ENCODE measurements at places on chromosomes 2 and 18. TPM values are rescaled to one million over a fixed set of nuclear protein-coding genes. Genes with fewer than 3 reads are reported as not detected.
A peak's percentile ranks its signal among the peaks of the same experiment; 100 is the strongest.

GRCh38 chr2:69452687-69453086, 15.5 kb upstream of the NFU1 start:
- no peaks in the 10 kb centered on the region for H3K36me3 ChIP-seq
- no peak for DNase-seq
- no peak overlapping the region for H3K4me3 ChIP-seq
- H3K4me1 ChIP-seq, result no peaks in the 10 kb centered on the region

DNA sequence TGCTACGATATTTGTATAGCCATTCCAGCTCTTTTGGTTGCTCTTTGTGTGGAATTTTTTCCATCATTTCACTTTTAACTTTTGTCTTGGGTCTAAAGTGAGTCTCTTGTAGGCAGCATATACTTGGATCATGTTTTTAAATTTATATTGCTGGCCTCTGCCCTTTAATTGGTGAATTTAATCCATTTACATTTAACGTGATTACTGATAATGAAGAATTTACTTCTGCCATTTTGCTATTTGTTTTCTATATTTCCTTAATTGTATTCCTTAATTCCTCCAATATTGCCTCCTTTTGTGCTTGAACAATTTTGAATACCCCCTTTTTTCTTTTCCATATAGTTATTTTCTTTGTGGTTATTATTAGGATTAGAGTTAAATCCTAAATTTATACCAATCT, 21.0 kb upstream of the ADNP2 start:
- no peak overlapping the region for H3K27ac ChIP-seq
- no peak overlapping the region for H3K4me3 ChIP-seq
- H3K4me1 ChIP-seq, result no peaks in the 10 kb centered on the region
- no peak for DNase-seq
- H3K27me3 ChIP-seq, result no peaks in the 10 kb centered on the region

GRCh38 chr2:7838669-7839068, 843.2 kb upstream of the ID2 start:
- H3K36me3 ChIP-seq, result no peaks in the 10 kb centered on the region
- no peak overlapping the region for H3K4me3 ChIP-seq
- no peak overlapping the region for H3K27ac ChIP-seq
- no peaks in the 10 kb centered on the region for H3K27me3 ChIP-seq

GRCh38 chr2:124478761-124479160, 453.7 kb downstream of the CNTNAP5 start:
- no peak overlapping the region for H3K27ac ChIP-seq
- peaks cover 6% of the 10 kb centered on the region for H3K4me1 ChIP-seq
- no peaks in the 10 kb centered on the region for H3K27me3 ChIP-seq
- no peak for DNase-seq

DNA sequence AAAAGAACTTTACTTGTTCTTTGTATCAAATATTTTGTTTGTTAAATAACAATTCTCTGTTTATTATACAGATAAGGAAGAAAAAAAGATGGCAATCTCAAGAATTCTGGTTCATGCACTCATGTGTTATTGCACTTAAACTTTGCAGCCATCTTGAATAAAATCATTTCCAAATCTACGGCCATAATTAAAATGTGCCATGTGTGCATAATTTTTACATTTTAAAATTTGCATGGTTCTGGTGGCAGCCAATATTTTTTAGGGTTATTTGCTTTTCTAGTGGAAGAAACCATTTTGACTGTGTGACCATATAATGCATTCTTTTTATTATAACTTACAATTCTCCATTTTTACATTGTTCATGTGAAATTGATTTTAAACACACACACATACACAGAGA, 1518.1 kb upstream of the ZEB2 start:
- H3K36me3 ChIP-seq, result no peaks in the 10 kb centered on the region
- H3K4me3 ChIP-seq, result no peak overlapping the region
- H3K4me1 ChIP-seq, result no peaks in the 10 kb centered on the region
- DNase-seq, result no peak

- no peak overlapping the region for H3K27ac ChIP-seq
- DNase-seq, result no peak
- no peaks in the 10 kb centered on the region for H3K27me3 ChIP-seq
- H3K4me1 ChIP-seq, result no peaks in the 10 kb centered on the region
- no peaks in the 10 kb centered on the region for H3K36me3 ChIP-seq
Observed at GRCh38 chr2:127044977-127045661, 61.8 kb downstream of the BIN1 start.

DNA sequence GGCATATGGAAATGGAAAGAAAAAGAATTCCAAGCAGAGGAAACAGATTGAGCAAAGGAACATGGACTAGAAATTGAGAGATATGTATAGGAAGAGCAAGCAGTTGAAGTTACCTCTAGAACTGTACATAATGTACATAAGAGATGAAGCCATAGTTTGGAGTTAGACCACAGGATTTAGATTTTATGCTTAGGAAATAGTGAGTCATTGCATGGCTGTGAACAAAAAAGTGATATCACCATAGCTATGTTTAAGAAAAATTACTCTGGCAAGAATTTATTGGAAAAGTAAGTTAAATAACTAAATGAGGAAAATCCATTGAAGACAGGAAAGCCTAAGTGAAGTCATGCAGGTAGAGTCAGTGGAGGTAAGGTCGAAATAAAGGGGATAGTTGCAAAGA, 99.4 kb upstream of the GALNT5 start:
- DNase-seq, result no peak
- H3K27ac ChIP-seq, result no peak overlapping the region
- no peak overlapping the region for H3K4me3 ChIP-seq
- no peaks in the 10 kb centered on the region for H3K36me3 ChIP-seq
- H3K27me3 ChIP-seq, result no peaks in the 10 kb centered on the region

DNA sequence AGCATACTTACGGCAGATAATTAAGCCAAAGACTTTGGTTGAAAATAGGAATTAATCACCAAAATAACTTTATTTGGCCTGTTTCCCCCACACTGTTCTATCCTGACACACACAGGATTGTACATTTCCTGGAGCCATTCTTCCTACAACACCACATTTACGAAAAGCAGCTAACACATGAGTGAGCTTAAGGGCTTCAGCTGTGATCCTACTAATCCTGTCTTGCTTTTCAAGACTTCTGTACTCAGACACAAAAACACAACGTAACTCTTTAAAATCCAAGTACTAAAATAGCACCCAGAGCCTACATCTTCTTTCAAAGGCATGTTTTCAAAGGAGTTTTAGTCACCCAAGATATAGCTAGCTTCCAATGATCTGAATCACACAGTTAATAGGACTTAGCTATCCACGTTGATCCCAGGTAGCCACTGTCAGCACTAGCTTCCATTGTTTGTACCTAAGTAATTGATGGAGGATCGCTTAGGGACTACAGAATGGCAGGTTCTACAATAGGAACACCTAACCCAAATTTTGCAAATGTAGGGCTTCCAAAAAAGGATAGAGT, 42.8 kb upstream of the TTC39C start:
- DNase-seq, result no peak
- H3K27me3 ChIP-seq, result no peaks in the 10 kb centered on the region
- no peak overlapping the region for H3K27ac ChIP-seq
- H3K4me3 ChIP-seq, result no peak overlapping the region

GRCh38 chr18:25189391-25190185, 162.4 kb downstream of the ZNF521 start:
- DNase-seq, result no peak
- H3K27me3 ChIP-seq, result peaks cover 14% of the 10 kb centered on the region
- H3K36me3 ChIP-seq, result no peaks in the 10 kb centered on the region
- H3K4me3 ChIP-seq, result no peak overlapping the region

DNA sequence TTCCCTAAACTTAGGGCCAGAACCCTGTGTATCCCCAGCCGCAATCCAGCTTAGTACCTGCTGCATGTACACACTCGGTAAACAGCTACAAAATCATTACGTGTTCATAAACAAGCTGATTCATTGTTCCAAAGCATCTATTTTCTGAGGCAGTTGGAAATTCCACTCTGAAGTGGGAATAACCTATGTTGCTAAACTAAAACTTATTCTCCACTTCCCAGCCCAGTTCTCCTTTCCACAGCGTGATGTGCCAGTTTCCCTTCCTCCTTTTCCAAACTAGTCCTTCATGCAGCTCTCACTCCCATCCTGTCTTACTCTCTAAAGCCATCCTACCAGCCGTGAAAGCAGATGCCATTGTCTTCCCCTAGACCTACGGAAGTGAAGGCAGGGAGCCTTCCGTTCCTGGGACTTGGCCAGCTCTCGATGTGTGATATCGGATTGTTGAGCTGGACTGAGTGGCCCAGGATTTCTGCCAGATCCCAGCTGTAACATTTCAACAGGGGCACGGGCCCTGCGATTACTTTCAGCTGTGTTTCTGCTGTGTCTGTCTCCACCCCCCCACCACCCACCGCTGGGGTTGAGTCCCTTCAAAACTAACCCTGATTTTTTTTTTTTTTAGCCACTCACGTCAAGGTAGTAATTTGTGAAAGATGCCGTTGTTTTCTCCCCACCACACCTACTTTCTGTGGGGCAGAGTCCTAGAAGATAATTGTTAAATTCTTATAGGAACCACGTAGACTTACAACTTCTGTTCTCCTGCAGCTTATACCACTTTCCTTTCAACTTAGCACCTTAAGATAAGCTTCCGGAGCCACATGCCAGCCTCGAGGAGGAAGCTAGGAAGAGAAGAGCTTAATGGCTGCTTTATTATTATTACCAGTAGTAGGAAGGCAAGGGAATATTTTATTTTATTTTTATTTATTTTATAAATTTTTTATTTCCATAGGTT, 100.9 kb downstream of the CRIM1 start:
- H3K36me3 ChIP-seq, result no peaks in the 10 kb centered on the region
- peak; percentile 98 for DNase-seq
- peak overlapping the region; percentile 26 for H3K4me3 ChIP-seq
- peak overlapping the region; percentile 74 for H3K27ac ChIP-seq
- peaks cover 96% of the 10 kb centered on the region for H3K4me1 ChIP-seq
- no peaks in the 10 kb centered on the region for H3K27me3 ChIP-seq

DNA sequence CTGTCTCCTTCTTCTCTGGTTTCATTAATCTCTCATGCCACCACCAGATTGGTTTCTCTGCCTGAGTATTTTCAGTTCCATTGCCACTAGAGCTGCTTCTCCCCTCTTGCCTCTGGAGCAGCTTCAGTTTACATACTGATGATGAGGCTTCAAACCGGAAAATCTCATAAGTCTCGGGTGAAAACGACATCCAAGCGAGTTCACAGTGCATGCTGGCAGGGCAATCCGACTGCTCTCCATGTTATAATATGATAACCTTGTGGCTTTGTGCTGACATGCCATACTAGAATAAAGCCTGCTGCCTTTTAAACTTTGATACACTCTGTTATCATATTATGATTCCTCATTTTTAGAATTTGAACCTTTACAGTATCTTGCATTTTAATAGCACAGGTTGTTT, 153.5 kb downstream of the PRPF40A start:
- peaks cover 13% of the 10 kb centered on the region for H3K4me1 ChIP-seq
- H3K27ac ChIP-seq, result no peak overlapping the region
- no peaks in the 10 kb centered on the region for H3K27me3 ChIP-seq
- H3K4me3 ChIP-seq, result no peak overlapping the region
- H3K36me3 ChIP-seq, result no peaks in the 10 kb centered on the region

- peaks cover 6% of the 10 kb centered on the region for H3K36me3 ChIP-seq
- H3K27ac ChIP-seq, result no peak overlapping the region
- DNase-seq, result no peak
Observed at GRCh38 chr2:179939259-179939658, 67.8 kb downstream of the CWC22 start.

DNA sequence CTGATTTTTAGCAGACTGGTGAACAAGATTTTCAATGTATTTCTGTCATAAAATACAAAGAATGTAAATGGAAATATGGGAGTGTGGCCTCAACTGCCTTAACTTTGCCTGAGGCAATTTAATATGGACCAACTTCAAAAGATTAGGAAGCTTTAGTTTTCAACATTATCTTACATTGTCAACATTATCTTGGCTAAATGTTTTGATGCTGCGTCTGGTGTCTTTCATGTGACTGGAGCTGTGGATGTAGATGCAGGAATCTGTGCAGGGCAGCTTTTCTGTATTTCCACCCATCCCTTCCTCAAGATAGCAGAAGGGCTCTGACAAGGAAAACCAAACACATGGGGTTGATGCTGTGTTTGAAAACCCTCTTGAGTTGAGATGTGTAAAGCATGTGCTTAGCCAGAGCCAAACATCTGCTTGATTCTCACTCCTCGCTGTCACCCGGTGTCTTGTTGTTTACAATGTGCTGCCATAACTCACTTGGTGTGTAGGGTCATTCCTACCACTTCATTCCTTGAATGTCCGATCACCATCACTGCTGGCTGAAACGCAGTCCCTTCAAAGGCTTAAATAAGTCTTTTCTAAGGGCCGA, 33.0 kb downstream of the COPS8 start:
- no peak overlapping the region for H3K27ac ChIP-seq
- no peaks in the 10 kb centered on the region for H3K4me1 ChIP-seq
- no peak for DNase-seq
- H3K27me3 ChIP-seq, result peaks cover 26% of the 10 kb centered on the region
- H3K36me3 ChIP-seq, result no peaks in the 10 kb centered on the region
- H3K4me3 ChIP-seq, result no peak overlapping the region

- DNase-seq, result no peak
- H3K4me1 ChIP-seq, result peaks cover 26% of the 10 kb centered on the region
- H3K36me3 ChIP-seq, result peaks cover 14% of the 10 kb centered on the region
- H3K4me3 ChIP-seq, result no peak overlapping the region
- H3K27ac ChIP-seq, result no peak overlapping the region
- no peaks in the 10 kb centered on the region for H3K27me3 ChIP-seq
Observed at GRCh38 chr2:74375838-74376237, 4.3 kb downstream of the DCTN1 start.

GRCh38 chr18:47248604-47249313, 2.7 kb downstream of the SKOR2 start:
- DNase-seq, result no peak
- no peak overlapping the region for H3K27ac ChIP-seq
- H3K4me3 ChIP-seq, result no peak overlapping the region
- H3K4me1 ChIP-seq, result no peaks in the 10 kb centered on the region
- peaks cover 99% of the 10 kb centered on the region for H3K27me3 ChIP-seq
- no peaks in the 10 kb centered on the region for H3K36me3 ChIP-seq

Gene CHPF
- 15.8 TPM for total RNA-seq

Gene RAX
- total RNA-seq, result 19.3 TPM

Gene TSPYL6
- total RNA-seq, result not detected

Gene CYP26B1
- total RNA-seq, result 2.1 TPM

Gene FAP
- 0.88 TPM for total RNA-seq

Gene FAM110C
- total RNA-seq, result 2.6 TPM

Gene BCL11A
- 2.8 TPM for total RNA-seq

Gene SERPINB4
- total RNA-seq, result not detected
